ENCODE measurements at places on chromosomes 7 and 10.

GRCh38 chr7:98133621-98134303, 27.1 kb downstream of the LMTK2 start:
- peak; percentile 25 for DNase-seq

DNA sequence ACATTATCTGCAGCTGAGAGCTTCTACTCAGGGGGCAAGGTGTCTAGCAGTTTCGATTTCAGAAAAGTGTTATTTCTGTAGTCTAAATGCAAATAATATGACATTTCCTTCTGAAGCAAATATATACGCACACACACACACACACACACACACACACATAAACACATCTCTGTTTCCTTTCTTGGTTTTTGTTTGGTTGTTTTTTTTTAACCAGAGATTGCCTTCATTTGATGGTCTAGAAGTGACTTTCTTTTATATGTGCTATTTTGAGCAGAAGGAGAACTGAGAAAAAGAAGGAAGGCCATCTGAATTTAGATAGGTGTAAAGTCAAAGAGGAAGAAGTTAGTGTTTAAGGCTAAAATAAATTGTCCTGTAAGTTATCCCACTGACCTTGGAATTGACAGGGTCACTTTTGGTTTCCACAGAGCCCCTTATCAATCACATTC, 142.2 kb downstream of the TRIL start:
- DNase-seq: no peak

DNA sequence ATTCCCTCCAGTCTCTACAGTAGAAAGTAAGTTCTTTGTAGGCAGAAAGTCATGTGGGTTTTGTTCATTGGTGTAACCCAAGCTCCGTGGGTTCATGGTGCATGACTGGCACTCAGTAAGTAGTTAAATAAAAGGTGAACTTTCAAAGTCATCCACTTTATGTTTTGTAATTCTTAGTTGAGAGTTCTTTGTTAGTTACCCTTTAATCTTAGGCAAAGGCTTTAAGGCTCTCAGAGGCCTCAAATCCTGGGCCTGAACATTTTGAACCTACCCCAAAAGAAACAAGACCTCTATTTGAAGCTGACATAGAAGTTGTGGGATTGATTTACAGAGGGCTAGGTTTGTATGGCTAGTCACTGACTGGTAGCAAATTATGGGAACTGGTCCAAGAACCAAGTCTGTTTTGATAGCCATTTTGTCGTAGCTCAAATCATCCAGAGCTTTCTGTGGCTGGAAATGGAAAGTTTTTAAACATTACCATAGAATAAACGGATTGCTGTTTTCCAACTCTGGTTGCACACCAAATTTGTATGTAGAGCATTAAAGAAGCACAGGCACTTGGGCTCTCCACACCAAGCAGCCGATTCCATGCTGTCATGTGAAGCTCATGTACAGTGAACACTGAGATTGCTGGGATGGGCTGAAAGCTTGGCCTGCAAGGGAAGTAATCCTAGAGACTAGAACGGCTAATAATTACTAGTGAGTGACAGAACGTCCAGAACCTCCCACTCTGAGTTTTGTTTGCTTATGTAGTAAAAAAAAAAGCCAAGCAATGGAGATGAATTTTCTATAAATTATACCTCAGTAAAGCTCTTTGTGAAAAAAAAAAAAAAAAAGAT, 53.5 kb downstream of the DENND11 start:
- no peak for DNase-seq

DNA sequence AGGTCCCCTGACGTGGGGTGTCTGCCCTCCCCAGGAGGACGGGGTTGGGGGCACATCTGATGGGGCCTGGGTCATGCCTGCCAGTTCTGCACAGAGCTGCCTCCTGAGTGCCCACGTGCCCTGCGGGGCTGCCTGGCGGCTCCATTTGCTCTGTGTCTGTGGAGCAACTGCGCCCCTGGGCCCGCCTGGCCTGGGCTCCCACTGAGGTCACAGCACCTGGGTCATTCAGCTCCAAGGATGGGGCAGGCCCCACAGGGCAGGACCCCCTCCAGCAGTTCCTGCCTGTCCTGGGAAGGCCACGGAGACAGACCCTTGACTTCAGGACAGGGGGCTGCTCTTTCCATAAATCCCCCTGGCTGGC, 590.6 kb downstream of the PTPRN2 start:
- no peak for DNase-seq

- no peak for DNase-seq
These were observed 696.7 kb downstream of the TNS3 start for GRCh38 chr7:46885167-46885566.

DNA sequence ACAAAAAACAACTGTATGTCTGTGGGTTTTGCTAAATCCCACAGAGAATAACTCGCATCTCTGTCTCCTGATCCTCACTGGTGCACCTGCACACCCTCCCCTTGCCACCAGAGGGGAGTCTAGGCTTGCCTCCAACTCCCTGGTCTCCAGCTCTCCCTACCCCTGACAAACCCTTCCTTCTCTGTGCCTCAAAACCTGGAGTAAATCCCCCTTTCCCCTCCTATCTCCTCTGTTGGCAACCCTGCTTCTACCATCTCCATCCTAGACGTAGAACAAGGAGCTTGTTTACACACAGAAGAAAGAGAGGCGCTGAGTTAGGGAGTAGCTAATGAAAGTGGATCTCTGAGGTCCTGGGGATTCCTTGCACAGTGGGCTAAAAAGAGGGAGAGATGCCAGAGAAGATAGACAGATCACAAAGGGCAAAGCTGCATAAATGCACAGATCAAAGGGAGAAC, 6.0 kb downstream of the MBLAC1 start:
- peak; percentile 72 for DNase-seq

Measured in stomach (tissue), 19 donors.